KG1 (cell line): ENCODE measurements at places on chromosomes 6 and 20.

- DNase-seq, result no peak
These were observed 41.7 kb downstream of the PHF3 start for GRCh38 chr6:63677282-63677681.

- DNase-seq, result no peak
These were observed 53.5 kb downstream of the KCNQ5 start for GRCh38 chr6:72675396-72675795.

DNA sequence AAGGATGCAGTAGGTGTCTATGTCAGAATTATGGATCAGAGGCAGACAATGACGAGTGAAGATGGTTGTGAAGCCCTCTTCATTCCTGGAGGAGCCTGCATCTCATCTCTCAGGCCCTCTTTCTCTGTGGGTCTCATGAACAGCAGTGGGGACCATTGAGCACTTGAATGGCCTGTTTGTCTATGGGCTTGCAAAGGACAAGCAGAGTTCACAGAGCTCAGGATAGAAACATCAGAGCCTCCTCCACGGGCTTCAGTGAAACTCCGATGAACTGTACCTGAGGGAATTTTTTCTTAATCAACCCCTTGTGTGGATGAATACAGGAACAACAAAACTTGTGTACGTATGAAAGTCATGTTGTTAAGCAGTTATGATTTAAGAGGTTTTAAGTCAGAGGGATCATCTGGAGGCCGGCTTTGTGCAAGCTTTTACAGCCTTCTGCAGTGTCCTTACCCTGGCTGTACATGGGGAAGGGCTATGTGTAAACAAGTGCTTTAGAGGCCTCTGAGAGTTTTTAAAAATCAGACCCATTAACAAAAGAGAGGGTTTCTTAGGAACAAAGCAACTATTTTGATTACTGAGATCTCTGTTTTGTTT, 29.7 kb upstream of the PI16 start:
- no peak for DNase-seq

- no peak for DNase-seq
These were observed 99.6 kb downstream of the OGFRL1 start for GRCh38 chr6:71388068-71388744.

DNA sequence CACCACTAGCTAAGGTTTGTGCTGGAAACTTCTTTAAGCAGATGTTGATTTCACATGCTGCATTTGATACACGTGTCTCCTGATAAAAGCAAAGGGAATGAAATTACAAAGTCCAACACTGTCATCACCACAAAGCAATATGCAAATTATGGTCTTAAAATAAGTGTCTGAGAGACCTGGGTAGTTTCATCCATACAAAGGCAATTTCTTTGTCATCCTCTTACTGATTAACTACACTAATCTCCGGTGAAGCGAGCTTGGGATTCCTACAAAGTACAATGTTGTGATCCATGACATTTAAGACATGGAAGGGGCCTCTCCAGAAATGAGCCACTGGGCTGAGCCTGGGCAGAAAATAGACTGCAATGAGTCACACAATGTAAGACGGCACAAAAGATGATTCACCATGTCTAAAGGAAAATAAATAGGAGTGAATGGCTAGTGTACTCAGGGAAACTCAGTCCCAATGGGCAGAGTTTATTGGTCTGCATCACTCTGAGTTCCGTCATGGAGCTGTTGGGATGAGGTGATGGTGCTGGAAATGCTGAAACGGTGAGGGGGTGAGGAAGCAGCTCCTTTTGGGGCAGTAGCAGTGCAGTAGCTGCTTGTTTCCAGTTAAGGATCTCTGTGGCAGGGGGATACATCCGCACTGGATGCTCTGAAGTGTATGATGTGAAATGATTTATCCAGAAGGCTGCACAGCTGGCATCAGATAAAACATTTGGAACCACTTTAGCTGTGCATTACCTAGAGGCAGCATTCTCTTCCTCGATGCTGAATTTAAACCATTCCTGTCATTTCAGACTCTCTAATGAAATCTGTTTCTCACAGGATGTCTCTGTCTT, 103.3 kb downstream of the IBTK start:
- DNase-seq, result no peak

DNA sequence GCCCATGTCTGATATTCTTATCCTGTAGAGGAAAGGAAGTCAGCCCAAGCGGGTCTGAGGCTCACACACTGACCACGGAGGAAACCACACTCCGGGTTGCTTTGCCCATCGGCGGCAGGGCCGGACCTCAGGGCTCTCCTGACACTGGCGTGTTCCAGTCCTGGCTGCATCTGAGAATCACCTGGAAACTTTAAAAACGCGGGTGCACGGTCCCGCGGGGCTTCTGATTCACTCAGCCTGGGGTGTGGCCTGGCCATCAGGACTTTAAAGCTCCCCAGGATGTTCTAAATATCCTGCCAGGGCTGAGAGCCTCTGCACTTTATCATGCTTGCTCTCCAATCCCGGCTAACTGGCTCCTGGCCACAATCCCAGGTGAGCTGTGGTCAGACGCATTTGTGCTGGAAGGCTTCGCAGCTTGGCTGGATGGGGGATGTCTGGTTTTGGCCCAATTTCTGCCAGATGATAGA, 47.7 kb upstream of the DACT2 start:
- no peak for DNase-seq

DNA sequence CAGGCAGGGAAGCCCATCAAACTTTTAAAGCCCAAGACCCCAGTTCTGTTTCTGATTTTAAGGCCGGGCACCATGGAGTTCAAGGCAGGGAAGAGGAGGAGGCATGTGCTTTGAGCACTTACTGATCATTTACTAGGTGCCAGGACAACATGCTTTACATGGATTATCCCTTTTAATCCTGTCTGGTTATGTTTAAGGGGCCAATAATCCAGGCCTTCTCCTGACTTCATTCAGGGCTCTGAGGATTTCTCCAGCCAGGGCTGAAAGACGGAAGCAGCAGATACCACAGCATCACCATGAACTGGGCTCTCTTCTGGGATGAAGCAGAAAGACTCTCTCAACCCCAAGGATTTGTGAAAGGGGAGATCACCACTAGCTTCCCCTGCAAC, 4.1 kb downstream of the CCND3 start:
- no peak for DNase-seq

- no peak for DNase-seq
These were observed 49.9 kb upstream of the MAFB start for GRCh38 chr20:40738976-40739375.

DNA sequence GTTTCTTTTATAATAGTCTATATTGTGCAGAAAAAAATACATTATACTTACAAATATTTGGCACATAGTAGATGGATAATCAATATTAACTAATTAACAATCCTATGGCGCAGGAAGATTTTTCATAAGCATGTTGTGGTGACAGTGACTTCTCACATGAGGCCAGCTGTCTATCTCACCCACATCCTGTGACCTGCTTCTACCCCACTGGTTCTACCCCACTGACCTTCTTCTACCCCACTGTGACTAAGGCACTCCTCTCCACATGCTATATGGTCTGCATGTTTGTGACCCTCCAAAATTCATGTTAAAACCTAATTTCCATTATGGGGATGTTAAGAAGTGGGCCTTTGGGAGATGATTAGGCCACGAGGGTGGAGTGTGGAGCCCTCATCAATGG, 394.8 kb upstream of the AGPAT4 start:
- no peak for DNase-seq

DNA sequence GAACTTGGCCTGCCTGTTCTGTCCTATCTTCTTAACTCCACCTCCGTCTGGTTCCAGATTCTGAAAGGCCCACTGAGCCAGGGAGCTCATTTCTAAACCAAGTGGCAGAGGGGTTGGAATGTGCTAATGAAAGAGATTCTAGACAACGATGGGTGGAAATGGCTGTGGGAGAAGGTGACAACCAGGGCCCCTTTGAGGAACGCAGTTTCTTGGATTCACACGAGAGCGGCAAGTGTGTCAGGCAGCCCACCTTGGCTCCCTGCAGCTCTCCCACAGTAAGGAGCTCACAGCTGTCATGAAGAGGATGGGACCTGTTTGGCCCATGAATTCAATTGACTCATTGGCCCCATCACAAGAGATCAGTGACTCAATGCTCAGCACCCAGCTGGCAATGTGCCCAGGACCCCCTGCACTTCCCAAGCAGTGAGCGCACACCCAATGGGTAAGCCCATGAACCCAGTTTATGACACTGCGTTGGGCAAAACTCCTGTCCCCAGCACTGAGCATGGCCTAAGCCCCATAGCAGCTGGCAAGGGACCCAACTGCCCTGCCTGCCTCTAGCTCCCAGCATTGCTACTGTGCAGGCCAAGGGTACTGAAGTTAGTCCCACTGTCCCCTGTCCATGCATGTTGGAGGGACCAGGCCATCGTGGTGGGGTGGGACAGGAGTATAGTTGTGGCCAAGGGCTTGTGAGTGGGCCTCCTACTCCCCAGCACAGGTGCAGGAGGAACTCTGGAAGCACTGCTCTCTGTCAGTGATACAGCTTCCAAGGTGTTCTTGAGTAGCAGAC, 16.4 kb downstream of the MRPS18A start:
- DNase-seq, result no peak

DNA sequence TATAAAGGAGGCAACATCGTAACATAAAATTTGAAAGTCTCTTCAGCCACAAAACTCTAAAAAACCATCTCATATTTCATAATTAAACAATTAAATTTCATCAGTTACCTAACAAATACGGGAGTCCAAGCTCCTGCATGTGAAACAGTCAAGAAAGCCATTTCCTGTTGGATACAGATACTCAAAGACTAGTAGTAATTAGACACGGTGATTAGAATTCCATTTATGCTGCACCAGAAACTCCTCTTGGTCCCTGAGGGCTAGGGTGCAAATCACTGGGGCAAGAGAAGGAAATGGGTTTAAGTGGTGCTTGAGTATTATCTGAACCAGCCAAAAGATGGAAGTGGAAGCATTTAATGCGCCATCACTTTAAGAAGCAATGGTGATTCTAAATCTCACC, 27.4 kb downstream of the TRAM2 start:
- DNase-seq, result no peak

DNA sequence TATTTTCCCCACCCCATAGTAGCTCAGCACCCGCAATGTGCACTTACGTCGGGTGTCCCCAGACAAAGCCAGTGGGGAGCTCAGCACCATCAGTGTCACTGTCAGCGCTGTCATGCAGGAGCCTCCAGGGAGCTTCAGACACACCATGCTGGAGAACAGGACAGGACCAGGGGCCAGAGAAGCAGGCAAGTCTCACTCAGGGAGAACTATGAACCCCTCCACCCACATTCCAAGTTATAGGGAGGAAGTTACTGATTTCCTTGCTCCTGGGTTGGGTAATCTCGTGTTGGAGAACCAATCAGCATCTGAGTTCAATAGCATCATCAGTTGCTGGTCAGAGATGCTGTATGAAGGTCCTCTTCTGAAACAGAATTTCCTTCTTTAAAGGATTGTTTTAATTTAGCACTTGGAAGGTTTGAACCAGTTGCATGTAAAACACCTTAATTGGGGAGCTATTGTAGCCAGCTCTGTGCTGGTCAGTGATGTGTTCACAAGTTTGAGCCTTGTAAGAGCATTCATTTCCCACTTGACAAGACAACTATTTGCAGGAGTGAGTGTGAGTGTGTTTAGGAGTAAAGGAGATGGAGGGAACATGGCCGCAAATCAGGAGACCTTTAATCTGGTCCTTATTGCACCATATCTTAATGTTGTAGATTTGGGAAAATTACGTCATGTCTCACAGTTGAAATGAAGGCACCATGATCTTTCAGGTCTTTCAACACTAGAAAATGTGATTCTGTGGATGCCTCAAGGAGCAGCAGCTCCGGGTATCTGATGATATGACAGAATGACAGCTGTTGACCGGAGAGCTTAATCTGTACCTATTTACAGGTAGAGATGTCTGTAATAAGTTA, at the start of gene HLA-DRB1:
TSS of gene HLA-DRB1 (minus strand) at position 253 of the 854 bp plus-strand sequence. CDS start at position 147, 106 bp downstream.
- DNase-seq, result peak; percentile 63

GRCh38 chr6:143747347-143747842, 69.6 kb downstream of the PHACTR2 start:
- no peak for DNase-seq

DNA sequence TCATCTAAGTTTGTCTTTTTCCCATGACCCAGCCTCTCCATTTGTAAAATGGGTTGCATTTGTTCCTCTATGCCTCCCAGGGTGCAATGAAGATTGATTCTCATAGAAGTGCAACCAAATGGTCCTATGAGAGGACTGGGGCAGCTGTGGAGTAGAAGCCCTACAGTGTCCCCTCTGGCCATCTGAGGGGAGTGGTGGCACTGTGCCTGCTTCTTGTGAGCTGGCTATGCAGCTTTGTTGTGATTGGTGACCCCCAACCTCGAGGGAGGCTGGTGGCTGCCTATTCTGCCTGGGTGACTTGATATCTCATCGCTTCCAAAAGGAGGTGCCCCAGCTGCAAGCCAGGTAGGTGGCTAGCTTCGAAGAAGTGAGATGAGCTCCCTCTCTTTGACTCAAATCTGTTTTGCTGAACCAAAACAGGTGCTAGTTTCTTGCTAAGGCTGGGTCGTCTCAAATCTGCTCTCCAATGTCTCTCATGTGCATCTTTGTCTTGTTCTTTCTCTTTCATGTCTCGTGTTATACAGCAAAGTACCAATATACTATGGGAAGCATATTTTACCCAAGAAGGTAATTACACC, 33.9 kb downstream of the TXLNB start:
- DNase-seq, result no peak

- DNase-seq, result no peak
These were observed 267.8 kb downstream of the PTPRK start for GRCh38 chr6:128252341-128253176.

DNA sequence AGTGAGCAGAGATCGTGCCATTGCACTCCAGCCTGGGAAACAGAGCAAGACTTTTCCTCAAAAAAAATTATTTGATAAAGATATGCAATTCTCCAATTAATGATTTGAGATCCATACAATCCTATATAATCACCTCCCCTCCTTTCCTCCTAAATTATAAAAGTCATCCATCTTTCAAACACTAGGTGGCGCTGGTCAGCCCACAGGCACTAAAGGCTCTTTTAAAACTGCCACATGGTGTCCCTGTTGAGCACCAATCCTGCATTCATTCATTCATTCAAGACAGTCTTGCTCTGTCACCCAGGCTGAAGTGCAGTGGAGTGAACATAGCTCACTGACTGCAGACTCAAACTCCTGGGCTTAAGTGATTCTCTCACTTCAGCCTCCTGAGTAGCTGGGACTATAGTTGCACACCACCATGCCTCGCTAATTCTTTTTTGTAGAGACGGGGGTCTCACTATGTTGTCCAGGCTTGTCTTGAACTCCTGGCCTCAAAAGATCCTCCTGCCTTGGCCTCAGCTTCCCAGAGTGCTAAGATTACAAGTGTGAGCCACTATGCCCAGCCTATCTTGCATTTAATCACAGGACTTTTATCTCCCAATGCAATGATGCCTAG, 58.7 kb upstream of the SLC2A12 start:
- peak; percentile 47 for DNase-seq

DNA sequence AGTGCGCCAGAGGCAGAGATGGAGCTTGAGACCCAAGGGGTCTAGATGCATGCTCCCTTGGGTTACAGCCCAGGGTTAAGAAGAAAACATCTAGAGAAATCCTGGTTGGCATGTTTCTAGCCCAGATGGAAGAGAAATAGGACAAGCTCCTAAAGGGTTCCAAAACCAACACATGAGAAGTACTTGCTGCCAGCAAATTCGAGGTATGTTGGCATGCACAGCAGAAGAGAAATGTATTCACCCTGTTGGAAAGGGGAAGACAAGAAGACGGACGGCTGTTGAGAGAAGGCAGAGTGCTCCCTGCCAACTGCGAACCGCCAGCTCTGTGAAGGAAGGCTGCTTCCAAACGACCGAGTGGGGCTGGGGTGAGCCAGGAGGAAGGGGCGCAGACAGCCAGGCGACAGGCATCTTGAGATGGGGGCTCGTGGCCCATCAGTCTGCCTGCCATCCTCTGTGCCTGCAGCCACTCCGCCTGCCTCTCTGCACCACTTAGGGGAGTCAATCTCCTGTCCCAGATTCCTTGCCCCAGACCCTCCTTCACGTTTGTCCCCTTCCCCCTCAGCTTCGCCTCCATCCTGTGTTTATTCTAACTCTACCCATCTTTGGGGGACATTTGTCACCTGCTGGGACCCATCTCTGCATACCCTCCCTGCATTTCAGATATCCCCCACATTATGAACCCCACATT, 249.2 kb downstream of the CDC5L start:
- no peak for DNase-seq
